Fibroblast of gingiva (primary cell): ENCODE measurements at places on chromosomes 16 and 17.

- no peak for DNase-seq
These were observed 9.0 kb downstream of the NME3 start for GRCh38 chr16:1762196-1762878.

DNA sequence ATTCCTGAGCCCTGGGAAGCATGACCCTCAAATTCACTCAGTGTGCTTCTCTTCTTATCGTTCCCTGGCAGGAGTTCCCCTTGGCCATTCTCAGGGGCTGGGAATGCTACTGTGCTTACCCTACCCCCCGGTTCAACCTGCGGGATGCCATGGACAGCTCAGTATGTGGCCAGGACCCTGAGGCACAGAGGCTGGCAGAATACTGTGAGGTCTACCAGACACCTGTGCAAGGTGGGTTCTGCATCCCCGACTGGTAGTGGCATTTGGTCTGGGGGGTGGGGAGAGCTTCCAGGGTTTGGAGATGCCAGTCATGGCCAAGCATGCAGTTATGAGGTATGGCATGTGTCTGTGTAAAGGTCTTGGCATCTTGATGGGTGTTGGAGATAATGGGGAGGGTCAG, 39.4 kb downstream of the WSCD1 start:
- no peak for DNase-seq

- no peak for DNase-seq
These were observed 43.9 kb downstream of the PITPNC1 start for GRCh38 chr17:67420994-67421393.

- no peak for DNase-seq
These were observed 7.1 kb upstream of the TMC5 start for GRCh38 chr16:19410435-19411171.

GRCh38 chr16:3953728-3954410, 73.4 kb upstream of the CREBBP start:
- DNase-seq, result no peak

- no peak for DNase-seq
These were observed 26.7 kb downstream of the ABCC3 start for GRCh38 chr17:50661348-50661747.

GRCh38 chr16:25912321-25912720, 220.6 kb downstream of the HS3ST4 start:
- no peak for DNase-seq
